ENCODE measurements at places on chromosomes 2 and 18.

GRCh38 chr2:168758970-168759820 lies 43.2 kb upstream of the NOSTRIN start:
- no peak for DNase-seq

GRCh38 chr18:62523255-62523588 lies 397 bp downstream of the ZCCHC2 start:
- DNase-seq, result no peak

DNA sequence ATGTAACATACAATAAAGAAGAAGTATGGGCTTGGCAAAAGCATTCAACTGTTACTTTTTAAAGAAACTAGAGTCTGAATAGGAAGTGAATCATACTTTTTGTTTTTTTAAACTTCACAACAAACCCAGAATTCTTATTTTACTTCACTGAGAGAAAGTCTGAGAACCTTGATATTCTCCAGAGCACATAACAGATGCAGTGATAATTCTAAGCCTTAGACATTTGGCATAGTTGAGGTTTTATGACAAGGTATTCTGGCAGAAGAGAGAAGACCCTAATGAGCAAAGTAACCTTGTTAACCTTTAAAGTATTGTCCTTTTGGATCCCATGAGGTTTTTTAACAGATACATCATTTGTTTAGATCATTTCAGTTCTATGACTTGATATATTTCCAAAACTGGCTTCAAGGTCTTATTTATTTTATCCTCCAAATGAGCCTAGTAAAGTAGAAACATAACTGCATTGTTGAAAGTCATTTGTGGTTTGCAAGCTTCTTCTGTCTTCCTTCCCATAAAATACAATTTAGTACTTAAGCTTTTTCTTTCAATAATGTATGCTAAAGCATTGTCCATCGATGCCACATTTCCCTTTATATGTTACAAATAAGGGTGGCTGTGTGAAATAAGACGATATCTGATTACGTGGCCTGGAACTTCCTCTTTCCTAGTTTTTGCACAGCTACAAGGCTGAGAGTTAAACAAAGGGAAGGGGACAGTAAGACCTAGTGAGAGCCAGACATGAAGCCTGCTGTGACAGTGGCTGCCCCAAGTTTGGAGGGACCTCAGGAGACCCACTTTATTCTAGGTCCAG lies 86.1 kb upstream of the ITPRID2 start:
- DNase-seq, result no peak

DNA sequence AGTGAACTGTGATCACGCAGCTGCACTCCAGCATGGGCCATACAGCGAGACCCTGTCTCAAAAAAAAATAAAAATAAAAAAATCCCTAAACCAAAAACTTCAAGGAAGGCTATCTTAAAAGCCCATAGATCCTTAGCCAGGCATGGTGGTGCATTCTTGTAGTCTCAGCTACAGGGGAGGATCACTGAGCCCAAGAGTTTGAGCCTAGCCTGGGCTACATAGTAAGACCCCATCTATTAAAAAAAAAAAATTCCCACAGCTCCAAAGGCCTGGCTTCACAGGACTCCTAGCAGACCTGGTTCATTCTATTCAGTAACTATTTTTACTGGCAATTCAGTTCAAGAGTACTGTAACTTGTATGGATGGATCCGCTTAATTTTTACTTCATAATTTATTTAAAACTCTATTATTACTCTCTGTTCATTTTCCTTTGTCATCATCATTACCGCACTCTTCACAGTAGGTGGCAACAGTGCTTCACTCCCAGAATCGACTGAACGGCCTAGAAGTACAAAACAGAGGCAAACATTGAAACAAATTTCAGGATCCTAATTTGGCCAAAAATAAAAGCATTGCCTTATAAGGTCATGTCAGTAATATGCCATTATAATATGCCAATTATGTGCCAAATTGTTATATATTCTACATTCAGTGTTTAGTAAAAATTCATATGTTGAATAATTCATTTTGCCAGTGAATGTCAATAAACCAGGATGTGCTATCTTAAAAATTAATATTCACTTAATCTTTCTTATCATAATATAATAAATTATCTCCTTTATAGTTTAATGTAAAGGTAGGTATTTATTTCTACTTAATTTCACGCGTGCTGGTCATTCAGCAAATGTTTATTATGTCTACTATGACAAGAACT lies 14.3 kb upstream of the STAM2 start:
- no peak for DNase-seq

GRCh38 chr2:25586726-25587144 lies 86.6 kb downstream of the DTNB start:
- no peak for DNase-seq

GRCh38 chr2:217988014-217988839 lies 14.6 kb downstream of the TNS1 start:
- peak; percentile 40 for DNase-seq

GRCh38 chr2:112891385-112891831 lies 19.6 kb upstream of the IL37 start:
- no peak for DNase-seq

GRCh38 chr18:26473672-26474071 lies 74.7 kb downstream of the KCTD1 start:
- DNase-seq, result no peak

- no peak for DNase-seq
Measured at GRCh38 chr18:25423267-25423666, 71.3 kb upstream of the ZNF521 start.

Measured in stimulated activated CD8-positive, alpha-beta memory T cell treated with anti-CD3 and anti-CD28 coated beads, Interleukin-4, amount 100 ng/mL, for 4 hours (primary cell).